GM19239 (cell line): ENCODE measurements at places on chromosomes 5 and 9.

GRCh38 chr5:111772456-111773122 lies 15.6 kb upstream of the NREP start:
- DNase-seq = no peak

GRCh38 chr5:122730037-122730436 lies 44.8 kb upstream of the SNX2 start:
- no peak for DNase-seq

GRCh38 chr5:147643142-147643541 lies 133.3 kb upstream of the DPYSL3 start:
- no peak for DNase-seq

GRCh38 chr5:117769877-117770276 lies 1195.3 kb upstream of the SEMA6A start:
- DNase-seq = no peak

GRCh38 chr5:175460126-175460525 lies 16.1 kb upstream of the DRD1 start:
- DNase-seq = no peak

DNA sequence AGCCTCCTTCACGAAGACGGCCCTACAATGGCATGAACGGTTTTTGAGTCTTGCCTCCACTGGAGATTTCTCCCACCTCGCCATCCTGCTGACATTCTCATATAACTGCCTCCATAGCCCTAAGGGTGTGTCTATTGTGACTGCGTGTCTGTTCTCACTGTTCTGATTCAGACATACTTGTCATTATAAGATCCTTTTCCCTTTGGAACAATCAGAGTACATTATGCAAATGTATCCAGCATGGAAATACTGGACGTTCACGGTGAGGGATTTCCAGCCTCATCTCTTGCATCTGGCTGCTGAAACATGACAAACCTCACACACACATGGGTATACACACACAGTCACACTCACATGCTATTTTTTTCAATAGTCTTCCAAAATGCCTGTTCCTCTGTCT lies 402.1 kb downstream of the DIRAS2 start:
- DNase-seq = no peak

GRCh38 chr5:79499640-79500273 lies 14.2 kb downstream of the HOMER1 start:
- no peak for DNase-seq

- DNase-seq = no peak
Observed at GRCh38 chr5:106874531-106874930, 796.2 kb downstream of the EFNA5 start.

DNA sequence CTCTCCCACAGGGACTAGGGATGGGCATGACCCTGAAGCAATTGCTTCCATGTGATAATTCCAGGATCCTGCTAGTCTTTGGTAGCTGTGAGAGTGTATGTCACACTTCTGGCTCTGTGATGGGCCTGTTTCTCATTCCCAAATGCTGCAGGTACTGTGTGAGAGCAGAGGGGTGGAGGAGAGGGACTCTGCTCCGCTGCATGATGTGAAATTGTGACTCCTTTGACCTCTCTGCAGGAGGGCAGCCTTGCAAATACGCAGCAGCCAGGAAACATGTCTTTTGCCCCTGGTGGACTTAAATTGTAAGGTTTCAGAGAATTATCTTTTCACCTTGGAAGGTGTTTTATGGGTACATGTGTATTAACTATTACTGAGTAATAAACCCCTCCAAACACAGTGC lies 61.6 kb downstream of the SFXN1 start:
- DNase-seq = no peak

GRCh38 chr5:143618141-143618540 lies 193.8 kb upstream of the HMHB1 start:
- DNase-seq = no peak

DNA sequence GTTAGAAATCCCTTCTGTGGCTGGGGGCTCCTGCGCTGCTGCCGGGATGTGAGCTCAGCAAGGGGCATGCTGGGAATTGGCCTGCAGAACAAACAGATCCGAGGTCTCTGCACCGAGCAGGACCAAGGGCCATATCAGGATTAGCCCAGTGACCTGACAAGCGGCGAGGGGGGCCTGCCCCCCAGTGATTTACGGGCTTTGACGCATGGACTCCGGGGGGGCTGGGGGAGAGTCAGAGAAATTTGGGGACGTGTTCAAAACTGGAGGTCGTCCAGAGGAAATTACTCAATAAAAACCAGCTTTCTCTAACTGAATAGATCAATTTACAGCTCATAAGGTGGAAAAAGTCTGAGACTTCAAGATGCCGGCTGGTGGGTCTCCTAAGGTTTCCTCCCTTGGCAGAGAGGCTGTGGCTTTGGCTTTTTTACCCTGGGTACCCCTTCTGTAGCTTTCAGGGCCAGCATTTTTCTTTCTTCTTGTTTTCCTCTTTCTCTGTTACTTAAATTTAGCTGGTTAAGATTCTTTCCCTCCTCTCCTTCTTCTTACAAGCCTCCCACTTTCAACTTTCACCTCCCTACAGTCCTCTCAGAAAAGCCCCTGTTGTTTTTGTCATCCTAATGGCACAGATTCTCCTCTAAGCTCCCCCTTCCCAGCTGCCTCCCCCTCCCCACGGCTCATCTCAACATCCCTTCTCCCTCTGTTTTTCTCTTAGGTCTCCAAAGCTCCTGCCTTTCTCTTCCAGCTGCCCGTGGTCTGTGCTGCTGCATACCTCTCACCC lies 551.0 kb downstream of the CCDC171 start:
- DNase-seq = no peak

GRCh38 chr9:127803507-127804352 lies 1.0 kb downstream of the FPGS start:
- peak; percentile 28 for DNase-seq
